Endothelial cell (in vitro differentiated cells): ENCODE measurements at places on chromosomes 4 and X. TPM values are rescaled to one million over a fixed set of nuclear protein-coding genes. Genes with fewer than 3 reads are reported as not detected.

GRCh38 chrX:14948691-14949090 lies 75.5 kb downstream of the MOSPD2 start:
- DNase-seq = no peak
- no peaks in the 10 kb centered on the region for H3K4me1 ChIP-seq
- H3K27me3 ChIP-seq = no peaks in the 10 kb centered on the region
- H3K36me3 ChIP-seq = no peaks in the 10 kb centered on the region
- no peak overlapping the region for H3K4me3 ChIP-seq

DNA sequence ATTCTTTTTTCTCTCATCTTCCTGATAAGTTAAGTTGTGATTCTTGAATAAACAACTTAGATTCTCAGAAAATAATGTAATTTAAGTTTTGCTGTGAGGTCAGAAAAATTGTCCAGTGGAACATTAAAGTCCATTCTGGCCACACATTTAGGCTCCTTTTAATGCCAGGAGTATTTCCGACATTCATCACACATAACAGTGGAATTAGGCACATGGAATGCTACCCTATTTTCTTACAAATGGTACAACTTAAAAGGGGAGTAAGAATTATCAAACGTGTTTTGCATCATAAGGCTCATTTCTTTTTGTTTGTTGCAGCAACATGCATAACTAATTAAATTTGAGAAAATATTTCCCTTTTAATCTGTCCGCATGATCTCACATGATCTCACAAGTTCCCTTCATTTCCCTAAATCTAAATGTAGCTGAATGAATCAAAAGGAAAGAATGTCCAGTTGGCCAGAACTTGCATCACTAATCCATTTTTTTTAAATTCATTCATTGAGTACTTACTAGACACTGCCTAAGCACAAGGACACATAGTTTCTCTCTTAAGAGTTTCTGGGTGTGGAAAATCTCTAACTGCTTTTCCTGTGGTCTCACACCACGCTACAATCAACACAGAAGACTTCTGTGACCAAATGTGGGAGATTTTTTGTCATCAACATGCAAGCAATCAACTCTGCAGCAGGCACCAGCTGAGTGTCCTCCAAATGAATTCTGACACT lies 22.0 kb downstream of the SPARCL1 start:
- H3K27ac ChIP-seq = no peak overlapping the region
- DNase-seq = no peak
- H3K4me3 ChIP-seq = no peak overlapping the region
- H3K27me3 ChIP-seq = peaks cover 2% of the 10 kb centered on the region
- H3K4me1 ChIP-seq = peaks cover 15% of the 10 kb centered on the region

DNA sequence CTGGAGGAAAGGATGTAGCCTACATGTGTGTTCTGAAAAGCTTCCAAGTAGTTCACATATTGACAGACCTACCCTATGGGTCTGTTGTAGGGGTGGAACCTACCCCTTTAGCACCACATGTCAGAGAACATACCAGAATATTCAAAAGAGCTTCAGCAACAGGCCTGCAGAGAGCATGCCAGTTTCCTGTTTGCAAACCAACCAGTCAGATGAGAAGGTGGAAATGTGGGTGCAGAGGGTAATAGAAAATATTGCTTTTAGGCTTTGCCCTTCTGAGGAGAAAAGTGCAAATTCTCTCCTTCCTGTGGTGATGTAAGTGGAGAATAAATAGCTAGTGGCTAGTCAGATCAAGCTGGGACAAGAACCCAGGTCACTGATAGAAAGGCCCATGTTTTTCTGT lies 16.4 kb downstream of the INTS6L start:
- H3K36me3 ChIP-seq = no peaks in the 10 kb centered on the region
- H3K27ac ChIP-seq = no peak overlapping the region
- H3K4me3 ChIP-seq = no peak overlapping the region
- no peaks in the 10 kb centered on the region for H3K4me1 ChIP-seq
- DNase-seq = no peak
- no peaks in the 10 kb centered on the region for H3K27me3 ChIP-seq

DNA sequence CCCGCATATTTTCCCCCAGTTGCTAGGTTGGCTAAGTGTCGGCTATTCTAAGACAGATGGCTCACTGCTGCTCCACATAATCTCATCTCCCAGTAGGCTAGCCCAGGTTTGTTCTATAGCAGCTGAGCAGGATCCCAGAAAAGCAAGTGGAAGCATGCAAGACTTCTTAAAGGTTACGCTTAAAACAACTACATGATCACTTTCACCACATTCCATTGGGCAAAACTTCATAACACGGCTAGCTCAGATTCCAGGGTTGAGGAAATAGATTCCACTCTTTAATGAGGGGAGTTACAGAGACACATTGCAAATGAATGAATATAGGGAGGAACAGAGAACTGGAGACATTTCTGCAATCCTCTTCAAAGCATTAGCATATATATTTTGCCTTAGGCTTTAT lies 12.9 kb upstream of the RAB33B start:
- no peak overlapping the region for H3K4me3 ChIP-seq
- peaks cover 3% of the 10 kb centered on the region for H3K27me3 ChIP-seq
- no peaks in the 10 kb centered on the region for H3K4me1 ChIP-seq
- H3K36me3 ChIP-seq = peaks cover 38% of the 10 kb centered on the region
- H3K27ac ChIP-seq = no peak overlapping the region

GRCh38 chr4:105208561-105208960 lies 61.9 kb downstream of the TET2 start:
- H3K27ac ChIP-seq = no peak overlapping the region
- H3K36me3 ChIP-seq = no peaks in the 10 kb centered on the region
- no peaks in the 10 kb centered on the region for H3K4me1 ChIP-seq
- H3K4me3 ChIP-seq = no peak overlapping the region
- no peak for DNase-seq

DNA sequence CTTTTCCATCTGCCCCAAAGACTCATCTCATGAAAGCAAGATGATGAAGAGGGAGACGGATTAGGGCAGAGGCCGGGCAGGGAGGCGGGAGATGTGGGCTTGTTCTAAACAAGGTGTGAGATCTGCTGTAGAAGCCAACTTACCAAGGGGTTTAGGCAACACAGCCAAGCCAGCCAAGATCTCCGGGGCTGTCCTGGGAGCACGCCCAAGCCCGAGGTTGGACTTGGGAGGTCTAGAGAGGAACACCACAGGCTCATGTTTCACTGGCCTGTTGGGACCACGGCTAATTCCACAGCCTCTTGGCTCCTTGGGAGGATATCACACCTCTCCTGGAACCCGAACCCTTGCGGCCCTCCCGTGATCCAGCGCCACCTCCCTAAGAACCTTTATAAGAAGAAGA lies 171.4 kb downstream of the CRLF2 start:
- H3K27ac ChIP-seq = no peak overlapping the region
- no peak overlapping the region for H3K4me3 ChIP-seq
- no peak for DNase-seq
- no peaks in the 10 kb centered on the region for H3K4me1 ChIP-seq
- H3K36me3 ChIP-seq = peaks cover 14% of the 10 kb centered on the region

PLAC8 gene
- total RNA-seq = not detected

USO1 gene
- total RNA-seq = 48.5 TPM
